ENCODE measurements at places on chromosomes 5 and 9.
A peak's percentile ranks its signal among the peaks of the same experiment; 100 is the strongest.

DNA sequence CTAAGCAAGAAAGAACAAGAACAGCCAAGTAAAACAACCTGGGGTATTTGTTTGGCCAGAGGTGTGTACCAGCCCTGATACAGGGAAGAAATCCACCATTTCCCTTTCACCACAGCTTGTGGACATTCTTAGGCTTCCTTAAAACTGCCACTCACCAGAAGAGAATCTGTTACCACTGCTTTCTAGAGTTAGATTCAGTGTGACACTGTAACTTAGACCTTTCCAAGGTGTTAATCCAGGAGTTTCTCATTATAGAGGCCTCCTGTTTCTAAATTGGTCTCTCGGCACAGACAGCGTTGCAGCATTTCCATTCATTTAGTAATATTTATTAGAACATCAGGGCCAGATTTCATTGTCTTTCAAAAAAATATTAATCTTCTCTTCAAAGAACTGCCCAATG, 55.0 kb downstream of the NIPAL4 start:
- no peak for DNase-seq

DNA sequence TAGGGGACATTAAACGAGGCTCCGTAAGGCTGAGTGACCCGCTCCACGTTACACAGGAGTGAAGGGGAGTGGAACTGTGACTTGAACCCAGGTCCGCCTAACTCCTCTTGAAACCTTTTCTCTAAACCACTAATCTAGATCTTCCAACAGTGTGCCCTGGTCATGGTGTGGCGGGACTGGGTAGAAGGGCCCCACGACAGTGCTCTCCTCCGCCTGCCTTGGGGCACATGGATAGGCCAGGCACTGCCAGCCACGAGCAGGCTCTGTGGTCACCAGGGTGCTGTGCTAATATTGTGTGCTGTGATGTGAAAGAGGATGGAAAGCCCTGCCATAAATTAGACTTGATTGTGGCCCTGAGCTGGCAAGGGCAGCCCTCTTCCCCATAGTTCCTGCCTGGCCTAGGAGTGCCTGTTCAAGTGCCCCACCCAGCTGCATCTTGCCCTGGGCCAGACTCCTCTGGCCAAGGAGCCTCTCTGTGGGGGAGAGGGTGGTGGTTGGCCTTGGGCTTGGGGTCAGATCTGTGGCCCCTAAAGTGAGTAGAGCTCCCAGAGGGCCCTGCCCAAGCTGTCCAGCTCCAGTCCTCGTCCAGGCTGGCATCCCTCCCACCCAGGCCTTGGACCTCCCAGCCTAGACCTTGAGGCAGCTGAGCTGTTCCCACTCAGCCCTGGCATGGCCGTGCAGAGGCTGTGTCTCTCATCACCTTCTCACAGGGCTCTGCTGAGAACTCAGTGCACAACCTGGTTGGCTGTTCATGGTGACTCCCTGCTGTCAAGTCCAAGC, 67.8 kb upstream of the TBC1D2 start:
- DNase-seq = no peak

DNA sequence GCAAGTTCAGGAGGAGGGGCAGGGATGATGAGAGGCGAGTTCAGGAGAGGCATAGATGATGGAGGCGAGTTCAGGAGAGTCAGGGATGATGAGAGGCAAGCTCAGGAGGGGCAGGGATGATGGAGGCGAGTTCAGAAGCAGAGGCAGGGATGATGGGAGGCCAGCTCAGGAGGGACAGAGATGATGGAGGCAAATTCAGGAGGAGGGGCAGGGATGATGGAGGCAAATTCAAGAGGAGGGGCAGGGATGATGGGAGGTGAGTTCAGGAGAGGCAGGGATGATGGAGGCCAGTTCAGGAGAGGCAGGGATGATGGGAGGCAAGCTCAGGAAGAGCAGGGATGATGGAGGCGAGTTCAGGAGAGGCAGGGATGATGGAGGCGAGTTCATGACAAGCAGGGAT, 17.8 kb upstream of the SPOCK1 start:
- DNase-seq = no peak

DNA sequence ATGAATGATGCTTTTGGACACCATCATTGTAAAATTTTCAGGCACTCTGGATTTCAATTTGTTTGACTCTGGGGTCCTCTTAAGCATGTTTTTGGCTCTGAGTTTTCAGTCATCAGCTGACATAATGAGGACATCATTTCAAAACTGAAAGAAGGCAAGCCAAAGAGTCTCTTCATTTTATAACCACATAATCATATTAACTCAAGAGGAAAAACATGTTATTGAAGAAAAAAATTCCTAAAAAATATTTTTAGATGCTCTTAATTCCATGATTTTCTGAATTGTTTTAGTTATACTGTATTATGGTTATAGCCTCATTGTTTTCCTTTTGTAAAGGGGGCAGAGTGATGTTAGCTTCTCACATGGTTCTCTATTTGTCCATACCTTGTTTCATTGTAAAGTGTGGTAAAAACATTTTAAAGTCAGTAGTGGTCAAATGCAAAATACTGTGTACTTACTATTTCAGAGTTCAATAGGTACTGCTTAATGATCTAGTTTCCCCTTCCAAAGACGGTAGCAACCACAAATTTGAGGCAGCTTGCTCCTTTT, 472.1 kb downstream of the DMRT2 start:
- no peak for DNase-seq

- no peak for DNase-seq
Observed at GRCh38 chr9:18598969-18599368, 125.0 kb downstream of the ADAMTSL1 start.

DNA sequence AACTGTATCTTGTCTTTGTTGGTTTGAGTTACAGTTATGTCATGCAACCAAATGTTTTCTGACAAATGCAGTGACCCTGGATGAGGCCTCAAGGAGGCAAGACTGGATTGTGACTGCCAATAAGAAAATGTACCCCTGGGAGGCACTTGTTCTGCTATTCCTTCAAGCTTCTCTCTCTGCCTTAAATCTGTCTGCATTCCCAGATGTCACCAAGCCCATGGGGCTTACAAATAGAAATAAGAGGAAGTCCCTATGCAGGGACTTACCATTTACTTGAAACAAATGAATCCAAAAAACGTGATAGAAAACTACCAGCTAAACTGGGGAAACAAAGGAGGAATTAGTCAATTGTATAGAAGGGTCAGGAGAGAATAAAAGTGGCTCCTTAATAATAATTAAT, 8.2 kb upstream of the PARP8 start:
- no peak for DNase-seq

DNA sequence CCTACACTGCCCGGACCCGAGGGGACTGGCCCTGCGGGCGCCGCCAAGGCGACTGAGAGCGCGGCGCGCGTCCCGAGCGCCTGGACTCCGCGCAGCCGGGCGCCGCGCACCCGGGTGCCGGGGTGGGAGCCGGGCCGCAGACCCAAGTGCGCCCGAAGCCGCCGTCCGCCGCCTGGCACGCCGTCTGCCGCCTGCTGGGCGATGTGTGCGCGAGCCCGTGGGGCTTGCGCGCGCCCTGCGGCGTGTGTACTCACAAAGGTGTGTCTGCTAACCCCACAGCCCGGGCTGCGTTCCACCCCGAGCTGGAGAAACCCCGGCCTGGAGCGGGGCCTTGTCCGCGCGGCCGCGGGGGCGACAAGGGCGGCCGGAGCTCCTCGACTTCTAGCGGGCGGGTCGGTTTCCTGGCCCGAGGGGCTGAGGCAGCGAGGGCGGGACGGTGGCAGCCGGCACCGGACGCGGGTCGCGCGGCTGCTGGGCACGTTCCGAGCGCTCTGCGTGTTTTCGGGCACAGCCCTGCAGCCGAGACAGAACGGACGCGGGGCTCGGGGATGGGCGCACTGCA, 1.1 kb upstream of the ZSWIM6 start:
- DNase-seq = peak; percentile 38

- DNase-seq = no peak
Observed at GRCh38 chr9:13990331-13990730, 323.6 kb downstream of the NFIB start.
